Stimulated activated CD4-positive, alpha-beta T cell treated with anti-CD3 and anti-CD28 coated beads, Interleukin-1b, Interleukin-23, amount 100 ng/mL, for 1 hour (primary cell): ENCODE measurements at places on chromosomes 1 and 21.

GRCh38 chr1:67393240-67393639 lies 37.0 kb downstream of the SERBP1 start:
- no peak for DNase-seq

GRCh38 chr1:28560886-28561285 lies 8.0 kb downstream of the TRNAU1AP start:
- no peak for DNase-seq

GRCh38 chr1:13781907-13782633 lies 82.1 kb downstream of the PRDM2 start:
- DNase-seq, result no peak

DNA sequence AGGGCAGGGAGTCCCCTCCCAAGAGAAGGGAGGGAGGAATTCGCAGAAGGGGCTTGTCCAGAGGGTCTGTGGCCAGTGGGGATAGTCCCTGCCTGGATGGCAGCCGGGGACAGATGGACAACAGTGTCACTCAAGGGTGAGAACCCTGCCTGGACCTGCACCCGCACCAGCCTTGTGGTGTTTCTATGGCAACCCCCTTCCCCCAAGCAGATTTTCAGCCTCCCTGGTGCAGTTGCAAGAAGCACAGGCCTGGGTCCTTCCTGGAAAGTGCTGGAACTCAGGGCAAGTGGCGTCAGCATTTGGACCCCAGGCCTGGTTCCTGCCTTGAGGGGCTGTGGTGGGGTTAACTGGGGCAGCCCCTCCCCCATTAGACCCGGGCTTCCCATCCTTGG lies 83.8 kb upstream of the ACTL8 start:
- DNase-seq, result no peak

GRCh38 chr21:29812947-29813346 lies 126.8 kb downstream of the GRIK1 start:
- no peak for DNase-seq

- no peak for DNase-seq
Observed at GRCh38 chr1:229104654-229105053, 166.3 kb upstream of the RAB4A start.

- DNase-seq, result no peak
Observed at GRCh38 chr1:8598783-8599182, 218.7 kb downstream of the RERE start.

- no peak for DNase-seq
Observed at GRCh38 chr1:47803815-47804501, 193.2 kb downstream of the TRABD2B start.

- no peak for DNase-seq
Observed at GRCh38 chr1:218182455-218182854, 102.6 kb upstream of the RRP15 start.

- DNase-seq, result no peak
Observed at GRCh38 chr1:112011202-112011601, 21.7 kb upstream of the KCND3 start.

DNA sequence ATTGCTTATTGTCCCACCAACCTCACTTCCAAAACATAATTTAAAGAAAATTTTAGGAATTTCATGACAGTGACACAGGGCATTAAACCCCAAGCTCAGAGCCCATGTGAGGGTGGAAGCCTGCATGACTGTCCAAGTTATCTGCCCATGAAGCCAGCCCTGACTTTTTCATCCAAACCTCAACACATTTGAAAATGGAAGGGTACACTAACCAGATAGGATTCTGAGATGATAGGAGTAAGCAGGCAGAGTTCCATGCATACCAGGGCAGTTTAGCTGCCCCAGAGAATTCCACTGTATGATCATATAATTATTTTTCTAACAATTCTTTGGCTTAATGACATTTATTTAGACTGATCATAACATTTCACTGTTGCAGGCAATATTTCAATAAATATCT lies 986.0 kb downstream of the TTLL7 start:
- DNase-seq, result no peak

GRCh38 chr1:215220346-215220745 lies 137.8 kb downstream of the KCNK2 start:
- no peak for DNase-seq

DNA sequence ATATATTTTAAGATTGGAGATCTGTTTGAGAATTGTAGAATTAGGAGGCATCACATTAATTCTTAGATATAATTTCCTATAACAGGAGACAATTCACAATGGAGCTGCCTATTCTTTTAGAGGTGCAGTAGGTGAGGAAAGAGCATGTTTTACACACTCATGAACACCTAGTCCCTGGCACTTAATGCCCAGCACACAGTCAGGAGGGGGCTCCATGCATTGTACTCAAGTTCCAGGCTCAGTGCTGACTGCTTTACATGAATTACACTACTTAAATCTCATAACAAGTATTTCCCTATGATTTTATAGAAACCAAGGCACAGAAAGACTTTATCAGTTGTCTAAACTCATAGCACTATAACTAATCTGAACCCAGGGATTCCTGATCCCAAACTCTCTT lies 360 bp upstream of the GBP3 start:
- DNase-seq, result no peak

GRCh38 chr1:70382682-70383081 lies 28.2 kb upstream of the ANKRD13C start:
- no peak for DNase-seq
